ENCODE measurements at places on chromosomes 4 and X. TPM values are rescaled to one million over a fixed set of nuclear protein-coding genes. Genes with fewer than 3 reads are reported as not detected.

- DNase-seq = no peak
Measured at GRCh38 chr4:155042014-155042413, 166.4 kb upstream of the NPY2R start.

GPR173 gene
- total RNA-seq = not detected

DNA sequence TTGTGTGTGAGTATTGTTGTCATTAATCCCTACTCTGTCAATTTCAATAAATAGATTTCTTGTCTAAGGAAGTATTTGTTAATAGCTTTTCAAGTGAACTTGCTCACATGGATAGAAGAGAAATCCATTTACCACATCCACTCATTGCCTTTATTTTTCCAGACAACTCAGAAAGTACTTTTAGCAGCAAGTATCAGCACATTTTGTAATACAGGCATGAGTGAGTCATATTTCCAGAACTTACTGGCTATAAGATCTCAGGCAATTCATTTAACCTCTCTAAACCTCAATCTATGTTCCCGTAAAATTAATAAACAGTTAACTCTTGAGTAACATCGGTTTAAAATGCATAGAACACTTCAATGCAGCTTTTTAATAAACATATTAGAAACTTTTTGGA, 317.9 kb upstream of the PCDH7 start:
- no peak for DNase-seq

DNA sequence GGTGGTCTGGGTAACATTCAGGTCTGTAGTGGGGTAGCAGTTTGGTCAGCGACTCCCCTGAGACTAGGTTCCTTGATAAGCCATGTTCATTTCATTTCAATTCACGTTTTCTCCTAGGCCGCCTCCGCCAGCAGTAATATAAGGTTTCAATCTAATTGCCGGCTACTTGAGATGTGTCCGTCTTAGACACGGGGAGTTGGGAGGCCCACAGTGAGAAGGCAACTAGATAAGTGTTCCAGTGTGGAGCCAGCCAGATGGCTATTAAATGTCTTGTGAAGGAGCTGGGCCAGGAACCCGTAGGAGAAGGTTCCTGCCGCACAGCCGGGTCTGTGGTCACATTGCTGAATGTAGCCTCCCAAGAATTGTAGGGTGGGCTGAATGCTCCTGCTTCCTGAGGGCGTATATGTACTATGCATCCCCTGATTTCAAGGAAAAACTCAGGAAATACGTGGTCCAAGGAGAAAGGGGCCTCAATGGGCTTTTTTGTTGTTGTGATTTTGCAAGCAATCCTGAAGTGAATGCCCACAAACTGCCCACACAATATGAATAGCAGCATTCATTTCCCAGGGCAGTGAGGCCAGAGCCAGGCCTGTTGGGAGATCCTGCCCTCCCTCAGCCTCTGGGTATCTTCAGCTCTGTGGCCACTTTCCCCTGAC, 220.6 kb upstream of the RPL34 start:
- no peak for DNase-seq

DNA sequence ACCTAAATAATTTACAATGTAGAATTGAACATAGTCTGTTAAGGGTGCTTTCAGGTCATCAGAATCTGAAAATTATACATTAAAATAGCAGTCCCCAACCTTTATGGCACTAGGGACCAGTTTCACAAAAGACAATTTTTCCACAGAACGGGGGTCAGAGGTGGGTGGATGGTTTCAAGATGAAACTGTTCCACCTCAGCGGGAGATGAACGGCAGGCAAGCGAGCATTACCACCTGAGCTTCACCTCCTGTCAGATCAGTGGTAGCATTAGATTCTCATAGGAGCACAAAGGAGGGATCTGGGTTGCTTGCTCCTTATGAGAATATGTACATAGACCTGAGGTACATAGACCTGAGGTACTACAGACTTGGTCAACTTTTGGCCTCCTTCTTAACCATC, 29.0 kb downstream of the LRBA start:
- no peak for DNase-seq

ARSJ gene
- total RNA-seq = not detected

ODAM gene
- total RNA-seq = not detected

DNA sequence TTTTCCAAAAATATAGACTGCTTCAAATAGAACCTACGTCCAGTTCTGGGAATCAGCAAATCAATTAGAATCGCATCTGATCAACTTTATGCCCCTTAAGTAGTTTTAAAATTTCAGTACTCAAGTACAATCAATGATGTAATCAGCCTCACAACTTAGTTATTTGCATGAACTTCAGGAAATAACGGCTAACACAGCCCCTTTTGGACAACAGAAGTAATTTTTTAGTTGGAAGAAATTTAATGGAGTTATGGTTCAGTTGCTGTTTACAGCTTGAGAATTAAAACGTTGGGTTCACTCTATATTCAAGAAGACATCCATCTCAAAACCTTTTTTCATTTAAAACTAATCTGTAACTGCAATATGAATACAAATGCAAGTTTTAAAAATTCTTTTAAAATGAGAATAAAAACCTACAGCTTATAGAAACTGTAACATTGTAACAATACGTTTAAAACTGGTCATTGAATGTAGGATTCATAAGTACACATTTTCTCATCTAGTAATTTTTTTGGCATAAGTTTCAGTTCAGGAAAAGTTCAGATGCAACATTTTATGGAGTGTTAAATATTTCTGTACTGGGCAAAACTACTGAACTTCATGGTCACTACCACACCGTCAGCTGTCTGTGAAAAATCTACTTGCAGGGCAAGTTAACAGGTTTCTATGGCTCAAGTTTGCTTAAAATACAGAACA, 956 bp downstream of the TAPT1 start:
- DNase-seq = no peak

- DNase-seq = no peak
Measured at GRCh38 chr4:98275145-98275544, 14.0 kb downstream of the RAP1GDS1 start.

DNA sequence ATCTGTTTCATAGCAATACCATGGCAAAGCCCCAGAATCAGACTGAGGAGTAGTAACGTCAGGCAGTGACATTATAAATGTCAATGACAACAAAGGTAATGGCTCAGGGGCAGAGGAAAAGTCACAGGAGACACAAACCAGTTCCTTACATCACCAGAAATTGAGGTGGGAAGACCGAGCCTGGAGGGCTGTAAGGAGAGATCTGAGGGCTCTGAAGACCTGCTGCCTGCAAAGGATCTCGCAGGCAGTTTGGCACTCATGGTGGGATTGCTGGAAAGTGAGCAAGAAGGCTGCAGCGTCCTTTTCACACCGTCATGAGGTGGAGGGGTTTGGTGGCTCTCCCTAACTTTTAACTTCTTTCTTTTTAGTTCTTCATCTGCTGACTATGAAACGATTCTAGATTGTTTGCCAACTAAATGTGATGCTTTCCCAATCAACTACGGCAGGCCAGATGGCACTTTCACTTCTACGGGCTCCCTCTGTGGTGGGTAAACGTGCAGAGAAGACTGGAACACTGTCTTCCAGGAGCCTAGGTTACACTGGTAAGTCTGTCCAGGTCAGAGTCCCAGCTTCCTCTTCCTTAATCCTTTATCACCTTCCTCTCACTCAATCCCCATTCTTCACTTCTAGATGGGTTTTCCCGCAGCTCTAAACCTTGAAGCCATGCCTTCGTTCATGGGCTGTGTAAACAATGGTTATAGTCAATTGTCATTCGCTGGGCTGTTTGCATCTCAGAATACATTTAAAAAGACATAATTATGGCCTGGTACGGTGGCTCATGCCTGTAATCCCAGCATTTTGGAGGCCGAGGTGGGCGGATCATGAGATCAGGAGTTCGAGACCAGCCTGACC, 58.2 kb downstream of the TBC1D9 start:
- no peak for DNase-seq

DNA sequence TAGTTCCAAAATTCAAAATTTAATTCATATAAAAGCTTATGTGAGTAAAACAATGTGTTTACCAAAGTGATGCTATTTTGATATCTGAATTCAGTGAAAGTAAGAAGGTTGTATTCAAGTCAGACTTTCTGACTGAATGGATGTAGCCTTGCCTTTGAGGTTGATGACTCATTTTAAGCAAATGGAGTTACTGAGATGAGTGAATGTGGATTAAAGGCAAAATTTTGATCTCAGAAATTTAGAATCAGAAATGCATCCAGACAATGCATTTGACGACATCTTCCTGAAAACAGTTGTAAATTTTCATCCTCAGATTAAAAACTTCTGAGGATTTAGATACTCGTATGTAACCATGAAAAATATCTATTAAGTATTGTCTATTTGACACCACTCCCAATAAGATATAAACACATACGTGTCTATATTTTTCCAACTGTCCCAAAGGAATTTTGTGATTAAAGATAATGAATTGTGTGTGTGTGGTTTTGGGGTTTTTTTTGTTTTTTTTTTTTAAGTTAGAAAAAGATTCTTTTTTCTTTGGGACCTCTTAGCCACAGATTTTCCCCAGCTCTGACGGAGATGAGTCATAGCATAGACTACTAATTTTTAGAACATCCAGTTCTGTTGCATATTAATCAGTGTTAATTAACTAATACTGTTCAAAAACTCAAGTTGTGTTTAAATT, 34.4 kb downstream of the NFKB1 start:
- no peak for DNase-seq

TBC1D9 gene
- total RNA-seq = 0.13 TPM

DNA sequence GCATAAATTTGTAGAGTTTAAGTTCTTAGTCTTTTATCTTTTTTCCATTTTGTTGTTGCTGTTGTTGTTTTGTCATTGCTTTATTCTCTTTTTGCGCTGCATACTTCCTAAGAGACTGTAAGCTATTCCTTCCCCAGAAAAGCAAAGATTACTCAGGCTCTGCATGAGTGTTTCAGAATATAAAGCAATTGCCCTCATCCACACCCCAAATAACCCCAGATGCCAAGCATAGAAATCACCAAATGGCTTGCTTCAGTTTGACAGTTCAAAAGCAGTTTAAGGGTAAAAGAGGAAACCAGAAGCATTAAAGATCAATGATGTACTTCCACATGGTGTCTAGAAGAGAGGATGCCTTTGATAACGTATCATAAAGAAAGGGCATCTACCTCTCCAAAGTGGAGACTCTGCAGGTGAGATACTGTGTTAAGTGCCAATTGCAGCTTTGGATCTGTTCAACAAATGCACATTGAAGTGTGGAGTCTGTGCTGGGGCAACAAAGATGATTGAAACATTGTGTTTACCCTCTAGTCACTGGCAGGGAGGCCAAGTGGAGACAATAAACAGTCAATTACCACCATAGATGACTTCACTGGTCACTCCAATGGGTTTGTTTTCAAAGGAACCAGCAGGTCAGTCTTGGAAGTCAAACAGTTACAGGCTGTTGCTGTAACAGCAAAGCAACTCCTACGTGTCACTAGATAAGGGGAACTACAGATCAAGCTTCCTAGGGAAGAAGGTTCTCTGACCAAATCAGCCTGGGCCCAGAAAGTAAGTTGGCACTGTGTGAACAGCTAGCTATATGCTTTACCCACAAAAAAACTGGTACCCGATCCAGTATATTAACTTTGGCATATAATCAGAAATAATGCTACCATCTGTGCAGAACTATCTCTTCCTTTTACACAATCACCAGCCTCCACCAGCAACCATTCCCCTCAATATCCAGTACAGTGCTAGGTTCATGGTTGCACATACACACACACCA, 40.6 kb upstream of the IL21 start:
- DNase-seq = no peak

Measured in CD8-positive, alpha-beta memory T cell (primary cell).